Naive B cell (primary cell): ENCODE measurements at places on chromosomes 3 and 15. TPM values are rescaled to one million over a fixed set of nuclear protein-coding genes. Genes with fewer than 3 reads are reported as not detected.

PLOD2 gene
- not detected for polyA plus RNA-seq

LTK gene
- polyA plus RNA-seq = not detected

NECTIN3 gene
- polyA plus RNA-seq = not detected

RYR3 gene
- polyA plus RNA-seq = 0.86 TPM

SEC62 gene
- 290 TPM for polyA plus RNA-seq

IGDCC3 gene
- polyA plus RNA-seq = not detected

CRABP1 gene
- polyA plus RNA-seq = not detected

CEP19 gene
- 2.5 TPM for polyA plus RNA-seq

TNFSF10 gene
- polyA plus RNA-seq = 34.2 TPM

SPATA12 gene
- not detected for polyA plus RNA-seq

DNA sequence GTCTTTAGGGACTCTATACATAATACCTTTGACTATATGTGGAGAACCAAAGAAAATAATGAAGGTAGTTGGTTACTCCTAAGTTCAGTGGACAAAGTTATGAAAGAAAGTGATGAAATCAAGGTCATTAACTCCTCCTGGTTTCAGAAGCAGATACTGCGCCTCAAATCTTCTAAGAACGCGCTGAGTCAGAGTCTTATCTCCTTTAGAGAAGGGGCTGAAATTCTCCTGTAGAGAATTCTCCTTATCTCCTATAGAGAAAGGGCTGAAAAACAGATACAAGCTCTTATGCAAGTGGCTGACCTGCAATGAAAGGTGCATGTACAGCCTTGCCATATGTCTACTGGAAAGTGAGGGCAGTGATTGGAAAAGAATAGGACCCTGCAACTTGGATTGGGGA is 824.2 kb downstream of the NSUN3 start:
- H3K27me3 ChIP-seq = no peaks in the 10 kb centered on the region
- H3K4me1 ChIP-seq = no peaks in the 10 kb centered on the region
- H3K4me3 ChIP-seq = no peak overlapping the region
- no peak overlapping the region for H3K27ac ChIP-seq
- H3K36me3 ChIP-seq = no peaks in the 10 kb centered on the region
- no peak for DNase-seq

GRCh38 chr3:57234613-57235575 is 7.4 kb downstream of the APPL1 start:
- H3K4me1 ChIP-seq = peaks cover 47% of the 10 kb centered on the region
- H3K27me3 ChIP-seq = no peaks in the 10 kb centered on the region
- H3K36me3 ChIP-seq = peaks cover 11% of the 10 kb centered on the region

GRCh38 chr3:119873646-119874045 is 91.7 kb downstream of the NR1I2 start:
- no peak overlapping the region for H3K27ac ChIP-seq
- H3K4me1 ChIP-seq = peaks cover 9% of the 10 kb centered on the region
- DNase-seq = no peak
- H3K27me3 ChIP-seq = no peaks in the 10 kb centered on the region

DNA sequence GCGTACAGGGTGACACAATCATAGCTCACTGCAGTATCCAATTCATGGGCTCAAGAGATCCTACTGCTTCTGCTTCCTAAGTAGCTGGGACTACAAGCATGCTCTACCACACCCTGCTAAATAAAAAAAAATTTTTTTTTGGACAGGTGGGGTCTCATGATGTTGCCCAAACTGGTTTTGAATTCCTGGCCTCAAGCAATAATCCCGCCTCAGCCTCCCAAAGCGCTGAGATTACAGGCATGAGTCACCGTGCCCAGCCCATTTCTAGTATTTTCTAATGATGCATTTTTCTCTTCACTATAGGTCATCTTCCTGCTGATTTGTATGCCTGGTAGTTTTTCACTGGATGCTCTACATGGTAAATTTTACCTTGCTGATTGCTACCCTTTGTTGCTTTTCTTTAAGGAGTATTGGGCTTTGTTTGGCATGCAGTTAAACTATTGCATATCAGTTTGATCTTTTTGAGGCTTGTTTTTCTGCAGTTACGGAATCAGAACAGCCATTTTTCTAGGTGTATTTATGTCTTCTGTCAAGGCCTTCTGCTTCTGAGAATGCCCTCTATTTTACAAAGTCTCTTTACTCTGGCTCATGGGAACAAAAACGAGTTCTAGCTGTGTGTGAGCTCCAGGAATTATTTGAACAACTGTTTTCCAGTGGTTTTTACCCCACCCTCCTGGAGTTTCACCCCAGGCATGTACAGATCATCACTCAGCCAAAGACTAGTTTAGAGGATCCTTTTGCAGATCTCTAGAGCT is 14.2 kb upstream of the NPTN start:
- no peak for DNase-seq
- H3K27me3 ChIP-seq = peaks cover 45% of the 10 kb centered on the region
- H3K4me1 ChIP-seq = no peaks in the 10 kb centered on the region

- no peak overlapping the region for H3K27ac ChIP-seq
- no peaks in the 10 kb centered on the region for H3K4me1 ChIP-seq
- no peak overlapping the region for H3K4me3 ChIP-seq
- DNase-seq = no peak
These were observed 563.6 kb downstream of the NAALADL2 start for GRCh38 chr3:175422744-175423143.

DNA sequence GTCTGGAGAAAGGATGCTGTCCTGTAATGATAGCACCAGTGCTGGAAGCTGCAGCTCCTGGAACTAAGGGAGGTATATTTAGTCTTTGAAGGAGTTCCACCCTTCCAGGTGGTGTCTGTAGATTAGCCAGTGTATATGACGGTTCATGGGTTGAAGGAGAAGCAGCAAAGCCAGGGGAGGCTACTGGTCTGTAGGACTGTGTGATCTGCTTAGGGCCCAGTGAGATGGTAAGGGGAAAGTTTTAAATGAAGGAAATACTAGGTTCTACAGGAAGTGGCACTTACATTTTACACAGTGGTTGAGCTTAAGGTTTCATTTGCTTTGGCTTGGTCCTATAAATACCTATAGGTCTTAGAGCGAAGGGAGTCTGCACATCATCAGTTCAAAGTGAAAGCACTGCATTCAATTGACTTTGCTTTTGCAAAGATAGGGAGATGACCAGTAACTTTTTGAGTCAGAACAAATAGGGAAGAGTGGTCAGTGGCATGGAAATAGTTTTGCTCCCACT is 5.6 kb downstream of the SLC25A38 start:
- peaks cover 15% of the 10 kb centered on the region for H3K36me3 ChIP-seq
- peak overlapping the region; percentile 90 for H3K27ac ChIP-seq

DNA sequence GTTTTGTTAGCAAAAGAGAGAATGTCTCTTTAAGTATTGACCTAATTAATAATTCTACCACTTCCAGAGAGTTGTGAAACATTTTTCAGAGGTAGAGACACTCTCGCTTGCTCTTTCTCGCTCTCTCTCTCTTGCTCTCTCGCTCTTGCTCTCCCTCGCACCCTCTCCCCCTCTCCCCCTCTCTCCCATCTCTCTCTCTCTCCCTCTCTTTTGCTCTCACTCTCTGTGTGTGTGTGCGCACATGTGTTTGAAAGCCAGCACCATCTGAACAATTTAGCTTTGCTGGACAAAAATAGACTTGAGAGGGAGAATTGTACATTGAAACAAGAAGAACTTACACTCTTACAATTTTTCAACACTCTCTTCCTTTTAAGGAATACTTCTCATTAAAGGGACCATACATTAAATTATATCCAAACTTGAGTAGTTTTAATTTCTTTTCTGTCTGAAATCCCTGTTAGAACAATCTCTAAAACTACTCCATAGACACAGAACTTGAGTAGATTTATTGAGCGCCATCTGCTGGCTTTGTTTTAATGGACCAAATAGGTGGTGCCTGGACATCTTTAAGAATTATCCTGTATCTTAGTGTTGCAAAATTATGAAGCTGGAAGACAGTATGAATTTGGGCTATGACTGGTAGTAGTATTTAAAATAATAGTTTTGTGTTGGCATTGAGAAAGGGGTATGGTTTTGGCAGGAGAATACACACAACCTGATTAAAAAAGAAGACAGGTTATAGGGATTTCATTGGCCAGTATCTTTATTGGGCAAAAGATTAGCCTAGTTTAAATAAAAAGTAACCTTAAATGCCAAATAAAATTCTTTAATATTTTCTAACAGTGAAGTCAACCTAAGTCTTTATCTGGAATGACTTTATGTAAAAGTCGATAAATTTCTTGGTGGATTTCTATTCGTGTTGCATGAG is 124.6 kb downstream of the AKAP13 start:
- no peak overlapping the region for H3K4me3 ChIP-seq
- peak; percentile 43 for DNase-seq
- H3K4me1 ChIP-seq = peaks cover 76% of the 10 kb centered on the region

- H3K36me3 ChIP-seq = peaks cover 3% of the 10 kb centered on the region
- peak overlapping the region; percentile 83 for H3K27ac ChIP-seq
- no peak for DNase-seq
- H3K4me3 ChIP-seq = peak overlapping the region; percentile 53
- H3K4me1 ChIP-seq = peaks cover 38% of the 10 kb centered on the region
These were observed 55.2 kb downstream of the OSTN start for GRCh38 chr3:191254098-191254873.

GRCh38 chr15:67150023-67150860 is 84.8 kb downstream of the SMAD3 start:
- no peaks in the 10 kb centered on the region for H3K36me3 ChIP-seq
- H3K27me3 ChIP-seq = no peaks in the 10 kb centered on the region
- no peak overlapping the region for H3K4me3 ChIP-seq
- peak overlapping the region; percentile 92 for H3K27ac ChIP-seq

GRCh38 chr3:184800349-184800930 is 11.5 kb upstream of the VPS8 start:
- peaks cover 48% of the 10 kb centered on the region for H3K27me3 ChIP-seq
- H3K36me3 ChIP-seq = no peaks in the 10 kb centered on the region
- no peaks in the 10 kb centered on the region for H3K4me1 ChIP-seq
- DNase-seq = no peak
- H3K27ac ChIP-seq = no peak overlapping the region
- H3K4me3 ChIP-seq = no peak overlapping the region

DNA sequence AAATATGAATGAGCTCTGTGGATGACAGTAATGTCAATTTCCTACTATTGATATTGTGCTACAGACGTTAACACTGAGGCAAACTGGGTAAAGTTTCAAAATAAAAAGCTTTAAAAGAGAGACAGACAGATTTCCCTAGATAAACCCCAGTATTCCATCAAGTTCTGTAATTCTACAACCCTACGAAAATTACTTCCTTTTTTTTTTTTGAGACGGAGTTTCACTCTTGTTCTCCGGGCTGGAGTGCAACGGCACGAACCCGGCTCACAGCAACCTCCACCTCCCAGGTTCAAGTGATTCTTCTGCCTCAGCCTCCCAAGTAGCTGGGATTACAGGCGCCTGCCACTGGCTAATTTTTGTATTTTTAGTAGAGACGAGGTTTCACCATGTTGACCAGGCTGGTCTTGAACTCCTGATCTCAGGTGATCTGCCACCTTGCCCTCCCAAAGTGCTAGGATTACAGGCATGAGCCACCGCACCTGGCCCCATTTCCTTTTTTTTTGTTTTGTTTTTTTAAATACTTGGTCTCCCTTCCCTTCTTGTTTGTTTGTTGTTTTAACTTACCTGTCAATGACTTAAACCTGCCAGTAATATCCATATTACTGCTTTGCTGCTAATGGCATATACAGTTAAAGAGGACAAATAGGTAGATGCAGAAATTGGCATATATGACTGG is 57.2 kb downstream of the CBLB start:
- DNase-seq = no peak
- peaks cover 32% of the 10 kb centered on the region for H3K4me1 ChIP-seq
- H3K27me3 ChIP-seq = no peaks in the 10 kb centered on the region
- no peak overlapping the region for H3K27ac ChIP-seq
- H3K36me3 ChIP-seq = peaks cover 5% of the 10 kb centered on the region
- peak overlapping the region; percentile 69 for H3K4me3 ChIP-seq

DNA sequence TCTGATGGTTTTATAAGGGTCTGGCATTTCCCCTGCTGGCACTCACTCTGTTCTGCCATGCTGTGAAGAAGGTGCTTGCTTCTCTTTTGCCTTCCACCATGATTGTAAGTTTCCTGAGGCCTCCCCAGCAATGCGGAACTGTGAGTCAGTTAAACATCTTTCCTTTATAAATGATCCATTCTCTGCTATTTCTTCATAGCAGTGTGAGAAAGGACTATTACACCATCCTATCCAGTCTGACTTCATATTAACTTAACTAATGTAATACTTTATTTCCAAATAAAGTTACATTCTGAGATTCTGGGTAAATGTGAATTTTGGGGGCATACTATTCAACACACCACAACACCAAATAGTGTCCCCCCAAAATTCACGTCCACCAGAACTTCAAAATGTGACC is 22.2 kb upstream of the MAP3K13 start:
- H3K4me1 ChIP-seq = peaks cover 9% of the 10 kb centered on the region
- no peak overlapping the region for H3K4me3 ChIP-seq
- no peak for DNase-seq

GRCh38 chr3:115512565-115513415 is 110.5 kb upstream of the GAP43 start:
- DNase-seq = no peak
- no peaks in the 10 kb centered on the region for H3K36me3 ChIP-seq
- peaks cover 22% of the 10 kb centered on the region for H3K4me1 ChIP-seq
- H3K4me3 ChIP-seq = peak overlapping the region; percentile 92
- H3K27ac ChIP-seq = no peak overlapping the region

DNA sequence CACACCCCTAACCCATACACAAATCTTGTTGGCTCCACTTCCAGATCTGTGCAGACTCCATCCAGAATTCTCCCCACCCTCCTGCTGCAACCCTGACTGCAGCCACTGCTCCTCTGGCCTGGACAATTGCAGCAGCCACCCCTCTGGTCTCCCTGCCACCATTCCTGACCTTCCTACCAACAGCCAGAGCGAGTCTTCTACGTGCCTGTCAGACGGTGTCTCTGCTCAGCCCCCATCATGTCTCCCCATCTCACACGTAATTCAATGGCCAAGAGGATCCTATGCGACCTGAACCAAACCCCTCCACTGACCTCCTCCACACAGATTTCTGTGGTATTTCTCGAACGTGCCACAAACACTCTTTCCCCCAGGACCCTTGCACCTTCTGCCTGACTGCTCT is 103.3 kb downstream of the TPRA1 start:
- H3K36me3 ChIP-seq = no peaks in the 10 kb centered on the region
- no peak overlapping the region for H3K27ac ChIP-seq
- H3K27me3 ChIP-seq = peaks cover 73% of the 10 kb centered on the region
- DNase-seq = no peak
- no peak overlapping the region for H3K4me3 ChIP-seq
- H3K4me1 ChIP-seq = no peaks in the 10 kb centered on the region

DNA sequence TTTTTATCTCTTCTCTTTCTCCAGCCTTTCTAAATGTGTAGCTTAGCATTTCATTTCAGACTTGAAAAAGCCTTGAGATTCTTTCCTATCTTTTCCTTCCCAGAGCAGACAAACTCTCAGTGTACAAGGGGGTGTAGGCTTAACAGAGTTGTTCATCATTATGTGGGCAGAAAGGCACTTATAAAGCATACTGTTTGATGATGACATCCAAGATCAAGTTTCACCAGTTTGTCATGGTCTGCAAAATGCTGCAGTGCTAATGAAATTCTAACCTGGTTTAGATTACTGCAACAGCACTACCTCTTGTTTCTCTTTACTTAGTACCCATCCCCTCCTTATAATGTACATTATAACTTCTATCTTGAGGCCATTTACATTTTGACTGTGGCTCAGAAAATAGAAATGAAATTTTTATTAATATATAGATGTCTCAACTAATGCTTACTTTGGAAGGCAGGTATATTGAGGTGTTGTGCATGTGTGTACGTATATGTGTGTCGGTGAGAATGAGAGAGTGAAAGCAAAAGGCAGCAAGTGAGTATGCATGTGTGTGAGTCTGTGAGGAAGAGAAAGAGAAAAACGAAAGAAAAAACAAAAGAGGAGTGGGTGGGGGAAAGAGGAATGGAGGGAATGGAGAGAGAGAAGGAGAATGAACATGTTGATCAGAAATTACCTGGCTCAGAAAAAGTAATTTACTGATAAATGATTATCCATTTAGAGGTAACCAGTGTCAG is 1043.6 kb downstream of the TUSC7 start:
- no peaks in the 10 kb centered on the region for H3K27me3 ChIP-seq
- H3K36me3 ChIP-seq = no peaks in the 10 kb centered on the region
- no peaks in the 10 kb centered on the region for H3K4me1 ChIP-seq
- H3K4me3 ChIP-seq = no peak overlapping the region
- H3K27ac ChIP-seq = no peak overlapping the region
